Cardiac atrium fibroblast (primary cell): ENCODE measurements at places on chromosomes 7 and 10. TPM values are rescaled to one million over a fixed set of nuclear protein-coding genes. Genes with fewer than 3 reads are reported as not detected.

Gene CLCN1
- total RNA-seq: not detected in 2 replicates

Gene PLXNA4
- total RNA-seq: 9.2 and 15.4 TPM in 2 replicates

Gene ZSCAN25
- 6.3 and 6.9 TPM in 2 replicates for total RNA-seq

Gene BHLHA15
- 1.8 TPM in 1 of 2 replicates, not detected in the other for total RNA-seq
